ENCODE measurements at places on chromosomes 11 and 22.
A peak's percentile ranks its signal among the peaks of the same experiment; 100 is the strongest.

GRCh38 chr11:40819230-40819629, 640.2 kb downstream of the LRRC4C start:
- H3K36me3 ChIP-seq, result no peaks in the 10 kb centered on the region
- H3K4me3 ChIP-seq, result no peak overlapping the region
- no peak overlapping the region for H3K27ac ChIP-seq
- no peaks in the 10 kb centered on the region for H3K4me1 ChIP-seq
- H3K27me3 ChIP-seq, result no peaks in the 10 kb centered on the region

- H3K27ac ChIP-seq, result no peak overlapping the region
- H3K4me1 ChIP-seq, result no peaks in the 10 kb centered on the region
- no peak overlapping the region for H3K4me3 ChIP-seq
- DNase-seq, result no peak
- H3K36me3 ChIP-seq, result no peaks in the 10 kb centered on the region
- H3K27me3 ChIP-seq, result no peaks in the 10 kb centered on the region
These were observed 20.0 kb upstream of the TOP3B start for GRCh38 chr22:22002526-22003055.

DNA sequence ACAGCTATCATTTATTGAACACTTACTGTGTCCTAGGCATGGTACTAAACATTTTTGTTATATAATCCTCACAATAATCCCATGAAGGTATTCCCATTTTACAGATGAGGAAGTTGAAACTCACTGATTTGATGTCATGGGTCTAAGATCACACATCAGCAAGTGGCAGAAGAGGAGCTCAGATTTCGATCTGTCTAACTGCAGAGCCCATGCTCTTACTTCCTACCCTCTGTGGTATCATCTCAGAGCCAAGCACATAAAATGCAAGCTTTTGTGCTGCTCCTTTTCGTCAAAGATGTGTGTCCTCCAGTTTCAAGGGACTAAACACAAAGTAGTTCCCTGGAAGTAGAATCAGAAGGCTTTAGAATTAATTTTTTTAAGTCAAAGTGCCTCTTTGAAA, 71.1 kb downstream of the ARFGAP2 start:
- no peak for DNase-seq
- H3K27ac ChIP-seq, result no peak overlapping the region
- H3K27me3 ChIP-seq, result no peaks in the 10 kb centered on the region
- H3K4me1 ChIP-seq, result no peaks in the 10 kb centered on the region

DNA sequence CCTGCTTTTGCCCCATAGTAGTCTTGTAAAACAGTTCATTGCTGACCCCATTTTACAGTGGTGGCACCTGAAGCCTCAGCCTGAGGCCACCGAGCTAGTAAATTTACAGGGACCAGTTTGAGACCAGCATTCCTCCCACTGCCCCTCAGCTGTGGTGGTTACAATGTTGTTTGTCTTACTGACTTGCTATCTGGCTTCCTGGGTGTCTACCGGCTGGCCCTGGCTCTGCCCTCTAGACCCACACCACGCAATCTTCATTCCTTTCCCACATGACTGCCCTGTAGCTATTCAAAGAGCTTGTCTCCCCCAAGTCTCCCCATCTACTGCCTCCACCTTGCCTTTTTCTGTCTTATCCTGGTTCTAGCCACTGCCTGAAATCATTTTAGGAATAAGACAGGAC, 20.8 kb downstream of the PIK3IP1 start:
- no peaks in the 10 kb centered on the region for H3K27me3 ChIP-seq
- DNase-seq, result no peak

GRCh38 chr11:60119710-60120109, 31.2 kb downstream of the MS4A2 start:
- no peaks in the 10 kb centered on the region for H3K36me3 ChIP-seq
- no peak for DNase-seq
- H3K27me3 ChIP-seq, result no peaks in the 10 kb centered on the region
- H3K4me3 ChIP-seq, result no peak overlapping the region

- H3K4me3 ChIP-seq, result no peak overlapping the region
- no peak for DNase-seq
- no peak overlapping the region for H3K27ac ChIP-seq
These were observed 115.4 kb upstream of the OR4B1 start for GRCh38 chr11:48101044-48101733.

DNA sequence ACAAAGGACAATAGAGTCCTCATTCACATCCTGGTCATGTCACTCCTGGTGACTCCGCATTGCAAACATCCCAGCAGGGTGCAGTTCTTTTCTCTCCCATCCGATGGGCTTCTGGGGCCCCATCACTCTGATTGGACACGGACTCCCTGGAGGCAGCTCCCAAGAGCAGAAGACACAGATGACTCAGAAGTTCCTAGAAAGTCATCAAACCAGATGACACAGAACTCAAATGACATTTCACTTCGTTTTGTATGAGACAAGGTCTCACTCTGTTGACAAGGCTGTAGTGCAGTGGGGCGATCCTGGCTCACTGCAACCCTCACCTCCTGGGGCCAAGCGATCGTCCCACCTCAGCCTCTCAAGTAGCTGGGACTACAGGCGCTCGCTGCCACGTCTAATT, 33.2 kb downstream of the ZNF195 start:
- no peaks in the 10 kb centered on the region for H3K36me3 ChIP-seq
- DNase-seq, result no peak
- H3K27ac ChIP-seq, result no peak overlapping the region
- no peak overlapping the region for H3K4me3 ChIP-seq
- H3K4me1 ChIP-seq, result no peaks in the 10 kb centered on the region
- peaks cover 23% of the 10 kb centered on the region for H3K27me3 ChIP-seq

- no peak overlapping the region for H3K4me3 ChIP-seq
- H3K27ac ChIP-seq, result no peak overlapping the region
- DNase-seq, result no peak
- H3K27me3 ChIP-seq, result no peaks in the 10 kb centered on the region
- no peaks in the 10 kb centered on the region for H3K36me3 ChIP-seq
These were observed 114.2 kb downstream of the KCNQ1 start for GRCh38 chr11:2558861-2559526.

DNA sequence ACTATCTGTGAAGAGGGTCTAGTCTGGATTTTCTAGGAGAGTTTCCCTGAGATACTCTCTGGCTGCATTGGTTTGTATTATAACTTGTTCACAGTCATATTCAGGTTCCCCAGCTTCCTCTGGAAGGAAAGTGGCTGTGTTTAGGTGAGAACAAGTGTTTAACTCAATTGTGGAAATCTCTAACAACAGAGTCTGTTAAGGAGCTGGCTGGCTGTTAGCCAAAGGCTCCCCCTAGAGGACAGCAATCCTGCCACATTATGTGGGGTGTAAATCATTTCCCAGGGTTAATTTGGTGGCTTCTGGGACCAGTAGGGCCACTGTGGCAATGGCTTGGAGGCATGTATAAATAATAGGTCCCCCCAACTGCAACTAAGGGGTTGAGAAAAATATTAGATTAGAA, 18.4 kb downstream of the MS4A6E start:
- no peaks in the 10 kb centered on the region for H3K4me1 ChIP-seq
- no peak overlapping the region for H3K4me3 ChIP-seq
- DNase-seq, result no peak
- peaks cover 2% of the 10 kb centered on the region for H3K27me3 ChIP-seq
- no peak overlapping the region for H3K27ac ChIP-seq
- no peaks in the 10 kb centered on the region for H3K36me3 ChIP-seq

GRCh38 chr22:25729016-25729995, 12.7 kb upstream of the MYO18B start:
- H3K4me1 ChIP-seq, result no peaks in the 10 kb centered on the region
- H3K36me3 ChIP-seq, result no peaks in the 10 kb centered on the region
- no peak for DNase-seq
- H3K27me3 ChIP-seq, result no peaks in the 10 kb centered on the region

DNA sequence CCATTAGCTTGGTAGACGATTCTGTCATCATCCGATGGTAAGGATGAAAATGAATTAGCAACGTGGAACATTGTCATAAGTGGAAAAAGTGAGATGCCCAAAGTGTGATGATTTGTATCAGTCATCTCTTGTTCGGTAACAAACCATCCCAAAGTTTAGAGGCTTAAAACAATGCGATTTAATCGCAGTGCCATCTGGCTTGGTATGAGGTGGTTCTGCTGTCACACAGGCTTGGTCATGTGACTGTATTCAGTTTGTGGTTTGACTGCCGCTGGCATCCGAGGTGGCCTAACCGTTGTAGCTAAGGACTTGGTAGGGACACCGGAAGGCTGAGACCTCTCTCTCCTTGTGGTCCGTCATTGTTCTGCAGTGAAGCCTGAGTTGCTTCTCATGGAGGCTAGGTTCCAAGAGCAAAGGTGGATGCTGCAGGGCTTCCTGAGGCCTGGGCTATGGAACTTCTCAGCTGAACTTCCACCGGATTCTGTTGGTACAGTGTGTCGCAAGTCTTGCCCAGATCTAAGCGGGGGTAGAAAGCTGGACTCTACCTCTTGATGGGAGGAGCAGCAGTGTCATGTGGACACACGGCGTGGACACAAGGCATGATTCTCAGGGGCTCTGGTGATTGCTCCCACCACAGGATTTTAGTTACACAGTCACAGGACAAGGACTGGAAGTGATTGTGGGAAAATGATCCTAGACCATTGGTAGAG, 36.3 kb downstream of the BCR start:
- no peak overlapping the region for H3K4me3 ChIP-seq
- H3K4me1 ChIP-seq, result no peaks in the 10 kb centered on the region
- DNase-seq, result no peak
- no peak overlapping the region for H3K27ac ChIP-seq

GRCh38 chr11:14054116-14055107, 91.9 kb downstream of the SPON1 start:
- H3K4me1 ChIP-seq, result no peaks in the 10 kb centered on the region
- H3K27me3 ChIP-seq, result no peaks in the 10 kb centered on the region
- DNase-seq, result no peak
- H3K27ac ChIP-seq, result no peak overlapping the region
- H3K4me3 ChIP-seq, result no peak overlapping the region

GRCh38 chr11:126930091-126930841, 70.3 kb downstream of the KIRREL3 start:
- H3K27ac ChIP-seq, result no peak overlapping the region
- peaks cover 3% of the 10 kb centered on the region for H3K27me3 ChIP-seq

GRCh38 chr11:130472434-130472961, 24.1 kb downstream of the ADAMTS15 start:
- H3K4me1 ChIP-seq, result peaks cover 5% of the 10 kb centered on the region
- H3K4me3 ChIP-seq, result no peak overlapping the region
- H3K36me3 ChIP-seq, result no peaks in the 10 kb centered on the region

DNA sequence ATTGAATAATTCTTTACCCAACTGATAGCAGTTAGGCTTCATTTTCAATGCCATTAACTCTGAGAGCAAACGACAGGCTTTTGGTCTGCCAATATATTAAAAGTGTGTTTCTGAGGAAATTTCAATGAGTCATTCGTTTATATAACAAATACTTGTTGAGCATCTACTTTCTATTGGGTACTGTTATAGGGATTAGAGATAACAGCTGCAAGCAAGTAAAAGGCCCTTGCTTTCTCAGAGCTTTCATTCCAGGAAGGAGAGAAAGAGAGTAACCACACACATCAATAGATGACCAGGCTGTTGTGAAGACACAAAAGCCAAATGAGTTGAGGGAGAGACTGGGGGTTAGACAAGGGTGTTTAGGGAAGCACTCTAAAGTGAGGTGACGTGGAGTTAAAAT, 35.7 kb downstream of the CD44 start:
- no peaks in the 10 kb centered on the region for H3K27me3 ChIP-seq
- H3K36me3 ChIP-seq, result peaks cover 31% of the 10 kb centered on the region
- no peak for DNase-seq
- peak overlapping the region; percentile 99 for H3K27ac ChIP-seq
- no peak overlapping the region for H3K4me3 ChIP-seq
- peaks cover 95% of the 10 kb centered on the region for H3K4me1 ChIP-seq

DNA sequence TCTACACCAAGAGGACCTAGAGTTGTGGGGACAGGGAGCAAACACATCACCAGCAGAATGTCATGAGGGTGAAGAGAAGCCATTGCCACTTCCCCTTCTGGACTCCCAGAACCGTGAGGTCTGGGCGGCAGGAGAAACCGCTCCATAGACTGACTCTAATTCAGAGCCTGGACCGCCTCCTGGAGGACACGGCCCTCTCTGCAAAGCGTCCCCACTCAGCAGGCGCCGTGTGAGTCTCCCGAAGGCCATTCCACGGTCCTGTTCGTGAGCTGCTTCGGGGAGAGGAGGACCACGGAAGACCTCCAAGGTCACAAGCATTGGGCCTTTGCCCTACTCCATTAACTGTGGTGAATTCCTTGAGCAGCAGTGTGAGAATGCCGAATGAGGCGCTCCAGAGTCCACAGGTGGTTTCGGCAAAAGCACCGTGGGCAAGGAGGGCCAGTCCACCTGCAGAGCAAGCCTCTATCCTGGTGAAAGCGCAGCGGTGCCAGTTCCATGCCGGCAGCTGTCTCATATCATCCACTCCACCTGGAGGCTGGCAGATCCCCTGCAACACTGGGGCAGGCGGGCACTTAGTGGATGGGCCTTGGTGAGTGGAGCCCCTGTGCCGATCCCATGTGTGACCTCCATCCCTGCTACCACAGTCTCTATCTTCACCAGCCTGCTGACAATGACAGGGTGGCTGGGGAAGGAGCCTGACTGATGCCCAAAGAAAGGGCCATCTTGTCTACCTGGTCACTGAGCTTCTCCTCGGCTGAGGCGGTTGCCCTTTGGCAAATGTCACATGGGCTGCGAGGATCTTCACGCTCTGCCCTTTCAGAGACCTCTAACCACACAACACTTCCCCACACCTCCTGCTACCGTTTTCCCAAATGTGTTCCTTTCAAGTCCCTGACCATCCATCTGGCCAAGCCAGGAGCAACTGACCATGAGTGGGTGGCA, 7.5 kb downstream of the C11orf21 start:
- no peak overlapping the region for H3K27ac ChIP-seq
- no peak overlapping the region for H3K4me3 ChIP-seq
- no peaks in the 10 kb centered on the region for H3K36me3 ChIP-seq
- peaks cover 5% of the 10 kb centered on the region for H3K27me3 ChIP-seq
- peaks cover 9% of the 10 kb centered on the region for H3K4me1 ChIP-seq
- no peak for DNase-seq

- peaks cover 2% of the 10 kb centered on the region for H3K27me3 ChIP-seq
- no peak for DNase-seq
- no peaks in the 10 kb centered on the region for H3K36me3 ChIP-seq
- no peak overlapping the region for H3K4me3 ChIP-seq
- H3K27ac ChIP-seq, result no peak overlapping the region
These were observed 18.4 kb downstream of the KCNJ5 start for GRCh38 chr11:128909438-128910125.

DNA sequence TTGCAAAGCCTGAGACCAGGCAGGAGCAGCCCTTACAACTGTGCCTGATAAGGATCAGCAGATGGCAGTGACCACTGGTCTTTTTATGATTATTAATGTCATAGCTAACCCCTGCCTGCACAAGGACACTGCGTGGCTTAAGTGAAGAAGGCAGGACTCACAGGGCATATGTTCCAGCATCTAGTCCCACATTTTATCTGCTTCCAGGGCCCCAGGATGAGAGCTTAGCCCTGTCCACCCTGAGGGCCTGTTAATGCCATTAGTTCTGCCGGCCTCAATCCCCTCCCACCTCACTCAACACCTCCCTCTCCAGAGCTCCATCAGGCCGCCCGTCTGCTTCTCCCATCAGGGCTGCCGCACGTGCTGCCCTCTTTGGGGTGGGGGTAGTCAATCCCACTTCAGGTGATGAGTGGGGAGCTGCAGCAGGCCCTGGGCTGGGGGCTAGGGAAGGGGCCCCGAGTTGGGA, 33.1 kb upstream of the TSPAN18 start:
- H3K36me3 ChIP-seq, result no peaks in the 10 kb centered on the region
- no peak overlapping the region for H3K27ac ChIP-seq
- H3K4me1 ChIP-seq, result no peaks in the 10 kb centered on the region
- no peak overlapping the region for H3K4me3 ChIP-seq
- peaks cover 4% of the 10 kb centered on the region for H3K27me3 ChIP-seq
- DNase-seq, result no peak

GRCh38 chr11:4093519-4094347, 866 bp upstream of the RRM1 start:
- H3K36me3 ChIP-seq, result no peaks in the 10 kb centered on the region
- H3K4me1 ChIP-seq, result peaks cover 3% of the 10 kb centered on the region
- no peaks in the 10 kb centered on the region for H3K27me3 ChIP-seq

- no peaks in the 10 kb centered on the region for H3K36me3 ChIP-seq
- H3K4me1 ChIP-seq, result peaks cover 3% of the 10 kb centered on the region
- DNase-seq, result no peak
- no peak overlapping the region for H3K27ac ChIP-seq
These were observed 67.9 kb downstream of the PIWIL4 start for GRCh38 chr11:94635072-94635471.
